ENCODE measurements at places on chromosomes 6 and 20.

- no peak for DNase-seq
Measured at GRCh38 chr6:15531973-15532372, 130.9 kb downstream of the DTNBP1 start.

DNA sequence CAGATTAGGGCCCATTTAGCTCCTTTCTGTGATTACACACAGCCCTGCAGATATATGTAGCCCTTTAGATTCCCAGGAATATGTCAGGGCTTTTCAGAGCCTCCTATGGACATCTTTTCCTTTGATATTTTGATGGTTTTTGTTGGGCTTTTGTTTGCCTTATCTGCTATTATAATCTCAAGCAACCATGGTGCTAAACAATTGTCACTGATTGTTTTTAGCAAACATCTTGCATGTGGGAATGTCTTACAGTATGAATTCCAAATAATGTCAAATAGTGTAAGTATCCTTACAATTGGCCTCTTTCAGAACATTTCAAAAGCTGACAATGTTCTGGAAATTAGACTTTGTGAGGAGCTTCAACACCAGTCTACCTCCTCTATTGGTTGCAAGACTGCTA is 333.6 kb upstream of the OPRM1 start:
- DNase-seq: no peak

GRCh38 chr6:42820512-42821340 is 38.9 kb downstream of the BICRAL start:
- DNase-seq: no peak

DNA sequence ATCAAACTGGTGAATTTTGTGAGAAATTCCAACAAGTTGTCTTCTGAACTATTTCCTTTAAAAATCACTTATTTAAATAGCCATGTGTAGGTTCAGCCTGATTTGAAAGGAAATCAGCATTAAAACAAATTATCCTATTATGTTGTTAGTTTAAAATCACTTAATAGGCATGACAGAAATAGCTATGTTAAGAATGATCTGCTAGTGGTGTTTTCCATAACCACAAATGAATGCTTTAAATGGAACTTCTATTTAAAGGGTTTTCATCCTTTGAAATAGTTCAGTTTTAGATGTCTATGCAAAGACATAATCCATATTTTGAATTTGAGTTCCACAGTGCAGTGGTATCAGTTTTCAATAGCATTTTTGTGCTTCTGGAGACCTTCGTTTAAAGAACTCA is 120.1 kb downstream of the PLEKHG1 start:
- DNase-seq: peak; percentile 34

DNA sequence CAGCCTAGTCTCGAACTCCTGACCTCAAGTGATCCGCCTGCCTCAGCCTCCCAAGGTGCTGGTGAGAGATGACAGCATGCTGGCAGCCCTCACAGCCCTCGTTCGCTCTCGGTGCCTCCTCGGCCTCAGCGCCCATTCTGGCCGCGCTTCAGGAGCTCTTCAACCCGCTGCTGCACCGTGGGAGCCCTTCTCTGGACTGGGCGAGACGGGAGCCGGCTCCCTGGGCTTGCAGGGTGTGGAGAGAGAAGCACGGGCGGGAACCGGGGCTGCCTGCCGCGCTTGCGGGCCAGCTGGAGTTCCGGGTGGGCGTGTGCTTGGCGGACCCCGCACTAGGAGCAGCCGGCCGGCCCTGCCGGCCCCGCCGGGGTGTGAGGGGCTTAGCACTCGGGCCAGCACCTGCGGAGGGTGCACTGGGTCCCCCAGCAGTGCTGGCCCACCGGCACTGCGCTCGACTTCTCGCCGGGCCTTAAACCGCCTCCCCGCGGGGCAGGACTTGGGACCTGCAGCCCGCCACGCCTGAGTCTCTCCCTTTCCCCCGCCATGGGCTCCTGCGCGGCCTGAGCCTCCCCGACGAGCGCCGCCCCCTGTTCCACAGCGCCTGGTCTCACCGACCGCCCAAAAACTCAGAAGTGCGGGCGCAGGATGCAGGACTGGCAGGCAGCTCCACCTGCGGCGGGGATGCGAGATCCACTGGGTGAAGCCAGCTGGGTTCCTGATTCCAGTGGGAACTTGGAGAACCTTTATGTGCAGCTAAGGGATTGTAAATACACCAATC is 31.5 kb upstream of the RANBP9 start:
- no peak for DNase-seq

- DNase-seq: no peak
Measured at GRCh38 chr6:112927641-112928320, 580.7 kb downstream of the RFPL4B start.

DNA sequence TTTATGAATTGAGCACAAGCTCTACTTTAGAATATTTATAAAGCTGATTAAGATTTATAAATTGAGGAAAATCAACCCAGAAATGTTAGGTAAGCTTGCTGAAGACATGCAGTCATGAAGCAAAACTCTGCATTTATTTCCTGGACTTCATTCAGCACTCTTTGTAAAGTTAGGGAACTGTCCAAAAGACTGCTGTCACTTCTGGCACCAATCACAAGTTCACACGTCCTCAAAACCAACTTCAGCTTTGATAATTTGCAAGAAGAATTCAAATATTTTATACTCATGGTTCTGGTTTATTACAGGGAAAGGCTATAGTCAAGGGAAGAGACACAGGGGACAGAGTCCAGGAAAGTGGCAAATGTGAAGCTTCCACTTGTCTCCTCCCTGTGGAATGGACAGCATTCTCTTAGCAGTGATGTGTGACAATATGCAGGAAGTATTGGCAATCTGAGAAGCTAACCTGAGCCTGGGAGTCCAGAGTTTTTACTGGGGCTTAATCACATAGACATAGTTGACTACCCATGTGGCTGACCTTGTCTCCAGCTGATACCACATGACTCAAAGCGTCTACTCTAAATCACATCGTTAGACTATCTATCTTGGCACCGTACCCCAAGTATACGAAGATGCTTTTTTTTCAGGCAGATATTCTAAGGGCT is 85.4 kb downstream of the PPP1R14C start:
- DNase-seq: no peak

- no peak for DNase-seq
Measured at GRCh38 chr6:168597471-168597875, 156.5 kb downstream of the SMOC2 start.

- no peak for DNase-seq
Measured at GRCh38 chr6:166167258-166167731, 356 bp downstream of the TBXT start.

- no peak for DNase-seq
Measured at GRCh38 chr6:156652231-156652750, 124.9 kb upstream of the ARID1B start.

- DNase-seq: no peak
Measured at GRCh38 chr6:27156874-27157458, 90.5 kb upstream of the PRSS16 start.

GRCh38 chr6:145924600-145924999 is 39.6 kb downstream of the SHPRH start:
- no peak for DNase-seq

DNA sequence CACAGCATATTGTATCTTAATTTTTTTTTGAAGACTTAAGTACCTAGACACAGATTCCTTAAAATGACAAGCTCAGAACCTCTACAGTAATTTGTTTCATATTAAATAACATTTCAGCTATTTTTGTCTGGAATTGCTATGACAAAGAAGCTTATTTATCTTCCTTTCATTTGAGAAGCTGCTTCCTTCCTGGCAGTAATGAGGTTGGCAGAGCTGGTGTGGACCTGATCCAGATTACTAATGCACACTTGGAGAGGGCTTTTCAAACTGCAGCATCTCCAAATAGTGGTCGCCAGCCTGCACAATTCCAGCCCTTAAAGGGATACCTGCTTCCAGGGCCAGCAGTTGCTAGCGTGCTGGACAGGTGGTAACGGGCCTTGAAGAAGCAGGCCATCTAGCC is 12.1 kb downstream of the PTCHD4 start:
- DNase-seq: no peak

GRCh38 chr20:50062006-50062838 is 50.7 kb downstream of the UBE2V1 start:
- DNase-seq: no peak

DNA sequence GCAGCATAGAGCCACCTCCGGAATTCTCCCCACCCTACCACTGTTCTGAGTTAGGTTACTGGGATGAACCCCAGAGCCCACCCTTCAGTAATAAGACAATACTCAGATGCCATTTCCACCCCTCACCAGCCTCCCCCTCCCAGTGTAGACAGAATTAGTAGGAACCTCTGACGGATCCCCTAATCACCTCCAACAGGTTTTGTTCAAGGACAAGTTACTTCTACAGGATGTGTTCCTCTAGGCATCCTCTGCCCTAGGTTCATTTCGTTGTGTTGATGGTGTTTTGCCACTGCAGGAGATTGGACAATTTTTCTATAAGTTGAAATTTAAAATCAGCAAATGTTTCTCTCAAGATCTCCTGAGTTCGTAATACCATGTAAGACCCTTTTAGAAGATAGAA is 22.8 kb downstream of the PLEKHG1 start:
- no peak for DNase-seq

DNA sequence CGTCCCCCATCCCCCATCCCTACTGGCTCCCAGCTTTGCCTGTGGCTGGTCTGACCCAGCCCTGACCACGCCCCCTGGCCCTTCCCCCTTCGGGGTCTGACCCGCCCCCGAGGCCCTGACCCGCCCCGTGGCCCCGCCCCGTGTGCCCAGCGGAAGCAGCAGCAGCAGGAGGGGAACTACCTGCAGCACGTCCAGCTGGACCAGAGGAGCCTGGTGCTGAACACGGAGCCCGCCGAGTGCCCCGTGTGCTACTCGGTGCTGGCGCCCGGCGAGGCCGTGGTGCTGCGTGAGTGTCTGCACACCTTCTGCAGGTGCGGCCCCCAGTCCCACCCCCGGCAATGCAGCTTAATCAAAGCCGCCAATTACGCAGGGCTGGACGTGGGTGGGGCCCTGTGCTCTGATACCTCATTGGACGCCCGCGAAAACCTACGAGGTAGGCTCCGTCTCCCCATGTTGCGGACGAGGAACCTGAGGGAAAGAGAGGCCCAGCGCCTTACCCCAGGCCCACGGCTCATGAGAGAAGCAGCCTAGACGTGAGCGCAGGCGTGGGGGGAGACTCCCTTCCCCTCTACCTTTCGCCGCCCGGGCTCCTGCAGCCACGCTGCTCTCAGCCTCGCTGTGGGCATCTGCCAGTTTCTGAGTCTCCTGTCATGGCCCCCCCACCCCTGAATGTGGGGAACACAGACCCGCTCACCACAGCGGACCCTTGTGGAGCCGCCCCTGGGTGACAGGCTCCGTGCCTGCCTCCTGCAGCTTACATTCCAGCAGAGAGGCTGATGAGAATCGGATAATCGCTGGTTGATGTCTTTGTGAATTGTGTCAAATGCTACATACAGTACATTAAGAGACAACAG is 12.8 kb downstream of the RBCK1 start:
- DNase-seq: no peak

- no peak for DNase-seq
Measured at GRCh38 chr6:109580519-109580918, 97.5 kb upstream of the ZBTB24 start.

GRCh38 chr6:61868507-61869080 is 417.4 kb downstream of the KHDRBS2 start:
- DNase-seq: no peak

- no peak for DNase-seq
Measured at GRCh38 chr6:6436946-6437345, 116.5 kb upstream of the F13A1 start.

Measured in HAP-1 (cell line).